ENCODE measurements at places on chromosomes 12 and 14.

GRCh38 chr12:24600996-24601395 lies 347.9 kb downstream of the BCAT1 start:
- DNase-seq: peak; percentile 73

- no peak for DNase-seq
Measured at GRCh38 chr12:81207173-81207572, 129.3 kb downstream of the ACSS3 start.

DNA sequence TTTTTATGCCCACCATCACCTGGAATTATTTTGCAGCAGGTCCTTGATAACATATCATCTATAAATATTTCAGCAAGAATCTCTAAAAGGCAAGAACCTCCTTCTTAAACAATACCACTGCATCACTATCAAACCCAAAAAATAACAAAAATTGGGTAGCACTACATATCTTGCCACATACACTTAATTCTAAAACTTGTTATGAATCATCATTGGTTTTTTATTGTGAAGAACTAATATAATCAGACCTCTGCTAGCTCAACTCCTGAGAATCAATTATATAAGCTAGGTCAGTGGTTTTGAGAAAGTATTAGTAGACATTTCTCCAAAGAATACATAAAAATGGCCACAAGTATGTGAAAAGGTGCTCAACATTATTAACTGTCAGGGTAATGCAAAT lies 23.8 kb downstream of the SLC38A1 start:
- no peak for DNase-seq

DNA sequence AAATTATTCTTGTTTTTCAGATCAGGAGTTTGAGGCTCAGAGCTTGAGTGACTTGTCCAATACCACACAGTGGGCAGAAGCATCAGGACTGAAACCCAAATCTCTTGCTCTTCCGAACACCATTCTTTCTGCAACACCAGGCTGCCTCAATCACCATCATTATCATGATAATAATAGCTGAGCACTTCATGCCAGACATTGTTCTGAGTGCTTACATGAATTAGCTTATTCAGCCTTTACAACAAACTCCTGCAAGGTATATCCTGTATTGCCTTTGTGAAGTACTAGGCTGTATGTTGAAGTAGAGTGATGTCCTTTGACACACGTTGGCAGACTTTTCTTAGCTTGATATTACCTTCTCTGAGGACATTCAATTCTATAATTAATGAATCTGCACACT lies 257.4 kb upstream of the ATP2B1 start:
- DNase-seq: no peak

DNA sequence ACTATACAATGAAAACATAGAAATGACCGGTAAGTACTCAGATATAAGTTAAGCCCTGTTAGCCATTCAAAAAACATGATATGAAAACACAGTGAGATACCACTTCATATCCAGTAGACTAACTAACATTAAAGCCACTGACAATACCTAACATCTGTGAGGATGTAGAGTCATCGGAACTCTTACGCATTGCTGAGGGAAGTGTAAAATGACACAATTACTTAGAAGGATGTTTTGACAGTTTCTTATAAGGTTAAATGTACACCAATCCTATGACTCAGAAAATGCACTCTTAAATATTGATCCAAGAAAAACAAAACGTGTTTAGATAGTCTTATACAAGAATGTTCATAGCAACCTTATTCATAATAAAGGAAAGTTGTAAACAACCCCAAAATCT lies 782.9 kb downstream of the BCL11B start:
- DNase-seq: no peak

- DNase-seq: no peak
Measured at GRCh38 chr12:105841840-105842239, 296.9 kb downstream of the NUAK1 start.

- no peak for DNase-seq
Measured at GRCh38 chr14:69749956-69750355, 17.0 kb upstream of the SRSF5 start.

GRCh38 chr12:42892702-42893551 lies 303.4 kb upstream of the PRICKLE1 start:
- DNase-seq: no peak

DNA sequence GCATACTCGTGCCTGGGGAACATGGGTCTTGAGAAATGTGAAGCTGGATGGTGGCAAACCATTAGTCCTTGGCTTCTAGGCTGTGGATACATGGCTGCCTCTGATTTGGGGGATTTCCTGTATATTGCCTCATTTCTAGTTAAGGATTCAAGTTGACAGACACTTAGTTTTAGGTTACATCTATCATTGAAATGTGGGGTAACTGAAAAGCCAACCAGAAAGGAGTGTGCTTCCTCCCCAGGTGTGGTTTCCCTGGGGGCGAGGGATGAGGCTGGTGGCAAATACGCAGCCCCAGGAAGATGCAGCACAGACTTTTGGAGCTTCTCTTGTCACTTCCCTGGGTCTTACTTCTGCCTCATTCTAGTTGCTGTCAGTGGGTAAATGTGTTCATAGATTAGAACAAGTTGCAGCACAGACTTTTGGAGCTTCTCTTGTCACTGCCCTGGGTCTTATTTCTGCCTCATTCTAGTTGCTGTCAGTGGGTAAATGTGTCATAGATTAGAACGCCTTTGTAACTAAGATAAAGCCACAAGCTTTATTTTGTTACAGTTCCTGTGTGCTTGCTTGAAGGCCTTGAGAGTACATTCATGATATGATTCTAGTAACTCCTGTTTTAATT lies 85.1 kb downstream of the BORCS5 start:
- no peak for DNase-seq

- DNase-seq: no peak
Measured at GRCh38 chr14:29475641-29476040, 452.0 kb downstream of the PRKD1 start.

DNA sequence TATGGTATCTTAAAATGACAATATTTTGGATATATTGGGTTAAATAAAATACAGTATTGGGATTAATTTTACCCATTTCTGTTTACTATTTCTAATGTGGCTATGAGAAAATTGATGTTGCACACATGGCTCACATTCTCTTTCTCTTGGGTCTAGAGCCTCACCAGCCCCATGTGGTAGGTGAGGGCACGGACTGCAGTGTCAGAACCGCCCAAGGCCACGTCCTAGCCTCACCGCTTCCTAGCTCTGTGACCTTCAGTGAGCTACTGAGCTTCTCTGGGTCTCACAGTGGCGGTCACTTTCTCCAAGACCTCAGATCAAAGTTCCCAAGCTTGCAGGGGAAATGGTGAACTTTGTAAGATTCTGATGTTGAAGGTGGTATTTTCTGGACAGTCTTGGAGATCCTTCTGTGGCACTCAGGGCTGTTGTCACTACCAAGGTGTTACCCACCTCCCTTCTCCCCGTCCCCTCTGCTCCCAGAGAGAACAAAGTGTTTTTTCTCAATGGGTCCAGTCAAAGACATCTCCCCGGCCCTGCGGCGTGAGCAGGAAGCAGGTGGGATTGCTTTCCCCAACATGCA lies 87.6 kb downstream of the RIN3 start:
- no peak for DNase-seq

GRCh38 chr12:107311682-107312081 lies 218.3 kb upstream of the CRY1 start:
- no peak for DNase-seq

DNA sequence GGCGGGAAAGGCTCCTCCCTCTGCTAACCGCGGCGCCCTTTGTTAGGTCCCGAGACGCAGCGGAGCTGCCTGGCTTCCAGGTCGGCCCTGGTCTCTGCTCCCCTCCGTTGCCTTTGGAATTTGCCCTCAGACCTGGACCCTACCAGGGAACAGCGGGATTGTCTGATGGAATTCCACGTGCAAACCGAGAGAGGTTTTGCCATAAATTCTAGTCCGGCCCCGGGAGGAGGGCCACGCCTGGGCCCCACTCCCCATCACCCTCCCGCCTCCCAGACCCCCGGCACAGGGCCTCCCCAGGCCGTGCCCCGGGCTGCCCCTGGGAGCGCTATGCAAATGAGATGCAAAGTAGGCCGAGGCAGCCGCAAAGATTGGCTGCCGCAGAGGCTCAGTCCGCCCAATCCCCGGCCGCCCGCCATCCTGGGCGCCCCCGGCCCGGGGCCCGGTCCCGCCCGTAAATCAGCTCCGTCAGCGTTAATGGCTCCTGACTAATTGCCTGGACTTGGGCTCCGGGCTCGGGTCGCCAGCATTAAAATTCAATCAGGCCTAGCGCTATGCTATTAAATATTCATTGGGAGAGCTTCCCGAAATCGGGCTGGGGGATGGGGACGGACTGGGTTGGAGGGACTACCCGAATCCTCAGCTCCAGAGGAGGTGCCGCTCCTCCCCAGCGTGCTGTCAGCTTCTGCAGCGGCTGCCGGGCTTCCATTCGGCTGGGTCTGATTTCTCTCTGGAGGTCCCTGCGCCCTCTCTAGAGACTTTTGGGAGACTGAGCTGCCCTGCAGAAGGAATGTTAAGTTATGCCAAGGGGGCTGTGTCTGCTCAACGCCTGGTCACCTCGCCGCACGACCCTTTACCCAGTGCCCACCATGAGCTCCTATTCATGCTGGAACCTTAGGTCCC lies 15.7 kb upstream of the FIGNL2 start:
- no peak for DNase-seq

DNA sequence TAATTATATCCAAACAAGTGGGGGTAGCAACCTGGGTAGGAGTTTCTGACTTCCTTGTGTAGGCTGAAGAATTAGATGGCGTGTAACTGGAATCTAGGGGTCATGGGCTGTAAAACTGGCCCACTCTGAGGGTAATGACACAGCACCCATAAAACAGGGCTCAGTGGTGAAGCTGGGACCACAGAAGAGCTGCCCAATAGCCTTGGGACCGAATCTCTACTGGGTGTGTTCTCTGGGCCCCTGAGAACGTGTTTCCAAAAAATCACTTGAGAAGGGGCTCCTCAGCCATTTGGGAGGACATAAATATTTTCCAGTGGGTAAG lies 3.7 kb downstream of the RNASE8 start:
- DNase-seq: no peak

DNA sequence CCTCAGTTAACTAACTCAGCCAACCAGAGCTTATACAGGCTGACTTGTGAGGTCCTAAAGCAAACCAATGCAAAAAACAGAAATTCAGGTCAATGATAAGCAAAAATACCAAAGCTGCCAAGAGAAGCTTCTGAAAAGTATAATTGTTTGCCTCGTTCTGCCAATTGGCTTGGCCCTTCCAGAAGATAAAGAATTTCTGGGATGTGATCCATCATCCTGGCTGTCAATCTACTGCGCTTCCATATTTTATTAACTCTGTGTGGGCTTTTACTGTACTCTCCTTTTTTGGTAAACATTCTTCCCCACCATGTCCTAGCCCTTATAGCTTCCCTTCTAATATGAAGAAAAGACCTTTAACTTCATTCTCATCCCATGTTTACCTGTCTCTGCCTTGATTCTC lies 387.9 kb downstream of the TMEM117 start:
- DNase-seq: no peak

DNA sequence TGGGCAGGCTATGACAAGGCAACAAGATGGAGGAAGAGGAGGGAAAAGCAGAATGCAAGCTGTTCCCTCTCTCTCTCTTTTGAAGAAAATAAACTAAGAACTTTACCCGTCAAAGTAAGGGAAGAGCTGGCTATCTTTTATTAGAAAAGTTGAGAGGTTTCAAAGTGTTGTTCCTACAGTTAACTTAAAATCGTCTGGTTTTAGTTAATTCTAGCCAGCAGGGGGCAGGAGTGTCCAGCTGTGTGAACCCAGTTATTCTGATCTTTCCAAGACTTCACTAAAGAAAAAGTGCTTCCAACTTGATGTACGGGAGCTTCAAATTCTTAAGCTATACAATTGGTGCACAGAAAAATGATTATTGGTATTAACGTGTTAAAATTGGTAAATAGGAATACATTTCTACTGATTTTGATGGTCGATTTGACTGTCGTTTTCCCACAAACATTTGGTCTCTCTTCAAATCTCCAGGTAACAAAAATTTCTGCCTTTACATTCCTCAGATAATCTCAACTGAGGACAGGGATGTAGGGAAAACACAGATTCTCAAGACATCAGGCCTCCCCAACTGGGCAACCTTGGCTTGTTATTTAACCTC lies 28.4 kb upstream of the MON2 start:
- DNase-seq: peak; percentile 50

DNA sequence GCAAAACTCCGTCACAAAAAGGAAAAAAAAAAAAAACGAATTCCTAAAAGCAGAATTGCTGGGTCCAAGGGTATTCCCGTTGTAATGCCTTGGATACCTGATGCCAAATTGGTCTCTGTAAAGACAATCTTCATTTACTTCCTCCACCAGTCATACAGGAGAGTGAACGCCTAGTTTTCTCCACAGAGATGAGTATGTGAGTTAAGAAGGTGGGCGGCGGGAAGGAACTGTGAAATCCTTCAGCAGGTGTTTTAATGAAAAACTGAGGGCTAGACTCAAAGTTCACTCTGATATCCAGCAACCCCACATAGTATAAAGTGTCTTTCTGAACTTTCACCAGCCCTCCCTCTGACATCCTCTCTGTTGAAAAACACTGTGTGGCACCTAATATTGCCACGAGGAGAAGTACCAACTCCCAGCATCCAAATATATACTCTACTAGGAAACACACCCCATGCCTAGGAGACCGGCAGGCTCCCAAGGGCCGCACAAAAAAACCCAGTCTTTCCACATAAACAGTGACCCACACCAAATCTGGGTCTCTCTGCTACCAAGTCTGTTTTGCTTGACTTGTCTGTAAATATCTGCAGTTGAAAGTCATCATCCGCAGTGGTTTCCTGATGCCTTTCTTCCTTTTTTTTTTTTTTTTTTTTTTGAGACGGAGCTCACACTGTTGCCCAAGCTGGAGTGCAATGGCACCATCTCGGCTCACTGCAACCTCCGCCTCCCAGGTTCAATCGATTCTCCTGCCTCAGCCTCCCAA lies 30.3 kb upstream of the FOXN3 start:
- DNase-seq: no peak

GRCh38 chr12:98868076-98868475 lies 223.0 kb downstream of the APAF1 start:
- DNase-seq: no peak

DNA sequence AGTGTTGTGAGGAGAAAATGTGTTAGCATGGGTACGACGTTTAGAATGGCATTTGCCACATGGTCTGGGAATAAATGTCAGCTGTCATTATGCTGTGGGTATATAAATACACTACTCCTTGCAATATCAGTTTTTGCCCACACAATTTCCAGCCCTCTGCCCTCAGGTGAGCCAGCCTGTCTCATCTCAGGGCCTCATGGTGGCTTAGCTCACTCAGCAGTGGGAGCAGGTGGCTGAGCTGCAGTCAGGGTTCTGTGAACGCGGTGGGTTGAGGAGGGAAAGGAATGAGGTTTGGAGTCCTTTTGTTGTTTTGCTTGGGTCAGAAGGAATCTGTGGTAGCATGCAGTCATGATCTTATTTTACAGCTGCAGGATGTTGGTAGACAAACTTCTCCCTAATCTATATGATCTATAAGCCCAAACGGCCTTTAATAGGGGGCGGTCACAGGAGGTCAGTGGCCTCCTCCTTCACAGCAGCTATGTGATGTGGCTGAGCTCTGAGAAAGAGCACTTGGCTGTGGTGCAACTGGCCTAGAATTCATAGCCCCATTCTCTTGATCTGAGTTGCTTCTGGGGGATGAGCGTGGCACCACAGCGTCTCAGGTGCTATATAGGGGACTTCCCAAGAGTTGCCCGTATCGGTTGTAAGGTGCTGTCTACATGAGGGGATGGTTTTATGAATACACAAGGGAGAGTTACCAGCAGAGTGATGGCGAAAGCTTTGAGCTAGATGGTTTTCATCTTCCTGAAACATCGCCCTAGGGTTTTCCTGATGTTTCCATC lies 27.8 kb upstream of the KCNA5 start:
- no peak for DNase-seq

- DNase-seq: no peak
Measured at GRCh38 chr12:40648519-40648918, 43.7 kb upstream of the CNTN1 start.
